ENCODE measurements at places on chromosomes 5 and 9. TPM values are rescaled to one million over a fixed set of nuclear protein-coding genes. Genes with fewer than 3 reads are reported as not detected.
A peak's percentile ranks its signal among the peaks of the same experiment; 100 is the strongest.

DNA sequence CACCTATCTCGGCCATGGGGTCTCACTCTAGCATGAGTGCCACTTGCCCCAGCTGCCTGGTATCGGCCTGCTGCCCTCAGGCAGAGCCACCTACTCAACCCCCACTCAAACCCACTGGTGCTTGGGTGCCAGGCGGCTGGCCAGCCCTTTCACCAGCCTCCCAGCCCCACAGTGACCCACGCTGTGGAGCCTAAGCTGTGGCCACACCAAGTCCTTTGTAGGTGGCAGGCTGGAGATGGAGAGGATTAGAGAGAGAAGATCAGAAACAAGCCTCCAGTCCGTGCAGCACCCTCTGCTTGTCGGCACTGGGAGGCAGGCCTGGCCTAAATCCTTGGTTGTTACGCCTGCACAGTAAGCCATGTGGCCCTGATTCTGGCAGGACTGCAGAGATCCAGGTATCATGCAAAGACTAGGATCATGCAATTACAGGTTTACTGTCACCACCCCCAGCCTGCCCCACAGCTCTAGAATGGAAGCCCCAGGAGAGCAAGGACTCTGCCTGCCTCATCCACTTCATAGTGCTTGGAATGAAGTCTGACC is 171.7 kb downstream of the COL23A1 start:
- DNase-seq: no peak

- peak; percentile 73 for DNase-seq
Observed at GRCh38 chr5:38845526-38846378, at the start of gene OSMR. Gene OSMR (plus strand): TSS chr5:38846012. CDS start chr5:38869045, 23,033 bp downstream.

DNA sequence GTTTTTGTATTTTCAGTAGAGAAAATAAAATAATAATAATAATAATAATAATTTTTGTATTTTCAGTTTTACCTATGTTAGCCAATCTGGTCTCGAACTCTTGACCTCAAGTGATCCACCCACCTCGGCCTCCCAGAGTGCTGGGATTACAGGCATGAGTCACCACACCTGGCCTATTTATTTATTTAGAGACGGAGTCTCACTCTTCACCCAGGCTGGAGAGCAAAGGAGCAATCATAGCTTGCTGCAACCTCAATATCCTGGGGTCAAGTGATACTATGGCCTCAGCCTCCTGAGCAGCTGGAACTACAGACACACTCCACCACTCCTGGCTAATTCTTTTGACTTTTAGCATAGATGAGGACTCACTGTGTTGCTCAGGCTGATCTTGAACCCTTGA is 167.5 kb downstream of the TLE1 start:
- no peak for DNase-seq

Gene S100Z
- 2.1 TPM for total RNA-seq

GRCh38 chr9:12934545-12935272 is 159.9 kb downstream of the LURAP1L start:
- DNase-seq: no peak

Gene CDH12
- total RNA-seq: 0.72 TPM
